ENCODE measurements at places on chromosomes 1 and 21.
A peak's percentile ranks its signal among the peaks of the same experiment; 100 is the strongest.

- no peak for DNase-seq
Measured at GRCh38 chr1:187691439-187691838, 862.7 kb downstream of the PLA2G4A start.

DNA sequence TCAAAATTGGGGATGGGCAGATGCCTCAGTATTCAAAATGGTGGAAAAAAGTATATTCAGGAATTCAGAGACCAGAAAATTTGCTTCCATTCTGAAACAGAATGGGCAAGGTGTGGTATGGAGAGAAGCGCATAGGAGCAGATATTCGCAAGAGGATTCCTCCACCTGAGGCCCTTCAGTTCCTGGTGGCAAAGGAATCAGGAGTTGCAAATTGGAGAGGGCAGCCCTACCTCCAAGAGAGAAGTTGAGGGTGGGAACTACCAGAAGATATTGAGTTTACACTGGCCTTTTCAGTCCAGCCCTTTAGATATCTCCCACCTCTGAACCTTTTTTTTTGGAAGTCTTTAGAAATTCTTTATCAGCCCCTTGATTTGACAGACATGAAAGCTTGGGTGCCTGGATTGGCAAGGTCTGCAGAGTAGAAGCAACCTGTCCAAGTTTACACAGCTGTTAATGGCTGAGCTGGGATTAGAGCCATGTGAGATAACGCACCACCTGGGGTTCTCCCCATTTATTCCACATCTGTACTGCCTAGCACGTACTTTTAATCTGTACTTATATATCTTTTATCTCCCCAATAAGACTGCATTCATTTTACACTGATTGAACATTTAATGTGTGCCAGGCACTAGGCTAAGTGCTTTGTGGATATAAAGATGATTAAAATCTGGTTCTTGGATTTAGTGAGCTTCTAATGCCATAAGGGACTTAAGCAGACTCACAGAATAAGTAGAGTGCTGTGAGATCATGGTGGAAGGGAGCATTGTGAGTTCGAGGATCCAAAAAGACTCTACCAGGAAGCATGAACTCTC is 99.5 kb downstream of the NGF start:
- no peak for DNase-seq

- peak; percentile 76 for DNase-seq
Measured at GRCh38 chr1:229514578-229515275, 6.6 kb upstream of the NUP133 start.

GRCh38 chr1:147218606-147219005 is 6.5 kb downstream of the FMO5 start:
- no peak for DNase-seq

DNA sequence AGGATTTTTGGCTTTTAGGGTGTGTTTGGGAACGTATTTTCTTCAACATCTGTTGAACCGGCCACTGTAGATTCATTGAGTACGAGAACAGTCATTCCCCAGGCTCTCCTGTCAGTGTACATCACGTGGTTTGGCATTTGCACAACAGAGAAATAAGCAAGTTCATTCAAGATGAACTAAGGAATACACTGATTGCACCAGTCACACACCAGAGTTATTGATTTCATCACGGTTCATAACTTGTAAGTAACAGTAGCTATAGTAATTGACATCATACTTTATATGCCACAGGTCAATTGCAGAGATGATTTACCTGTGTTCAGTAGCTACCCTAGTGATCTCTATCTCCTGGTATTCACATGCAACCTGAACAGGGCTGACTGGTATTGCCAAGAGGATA is 90.7 kb upstream of the ETS2 start:
- no peak for DNase-seq

DNA sequence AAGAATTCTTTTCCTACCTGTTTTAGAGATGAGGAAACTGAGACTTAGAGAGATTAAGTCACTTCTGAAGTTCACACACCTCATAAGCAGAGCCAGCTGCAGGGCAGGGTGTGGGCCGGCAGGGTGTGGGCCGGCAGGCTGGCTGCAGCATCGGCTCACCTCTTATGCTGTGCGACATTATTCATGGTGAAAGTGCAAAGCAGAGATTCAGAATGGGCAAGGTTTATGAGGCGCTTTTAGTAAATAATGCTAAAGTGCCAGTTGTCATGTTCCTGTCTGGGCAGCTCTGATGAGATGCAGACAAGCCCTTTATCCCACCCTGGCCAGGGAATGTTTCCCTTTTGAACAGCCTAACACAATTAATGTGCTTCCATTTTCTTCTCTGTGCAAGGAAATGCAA is 14.6 kb downstream of the MAB21L3 start:
- DNase-seq: no peak

DNA sequence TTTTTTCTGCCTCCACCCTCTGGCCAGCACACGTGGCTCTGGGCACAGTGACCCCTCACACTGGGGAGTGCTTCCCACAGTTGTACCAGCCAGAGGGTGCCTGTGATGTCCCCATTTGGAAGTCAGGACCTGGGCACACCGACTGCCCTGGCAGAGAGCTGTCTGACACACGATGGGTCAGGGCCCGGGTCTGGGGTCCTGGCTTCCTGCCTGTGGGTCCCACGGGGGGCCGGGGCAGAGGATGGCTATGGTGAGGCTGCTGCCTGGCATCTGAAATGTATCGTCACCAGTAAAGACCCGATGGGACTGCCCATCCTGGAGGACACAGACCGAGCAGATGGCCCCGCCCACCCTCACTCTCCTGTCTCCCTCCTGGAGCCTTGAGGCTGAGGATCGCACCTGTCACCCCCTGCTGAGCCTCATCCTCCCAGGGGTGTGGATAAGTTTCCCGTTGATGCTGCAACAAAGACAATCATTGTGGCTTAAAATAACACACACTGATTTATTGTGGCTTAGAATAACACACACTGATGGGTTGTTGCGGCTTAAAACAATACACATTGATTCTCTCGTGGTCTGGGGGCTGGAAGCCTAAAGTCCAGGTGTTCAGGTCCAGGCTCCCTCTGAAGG is 88.8 kb upstream of the TTC34 start:
- no peak for DNase-seq

DNA sequence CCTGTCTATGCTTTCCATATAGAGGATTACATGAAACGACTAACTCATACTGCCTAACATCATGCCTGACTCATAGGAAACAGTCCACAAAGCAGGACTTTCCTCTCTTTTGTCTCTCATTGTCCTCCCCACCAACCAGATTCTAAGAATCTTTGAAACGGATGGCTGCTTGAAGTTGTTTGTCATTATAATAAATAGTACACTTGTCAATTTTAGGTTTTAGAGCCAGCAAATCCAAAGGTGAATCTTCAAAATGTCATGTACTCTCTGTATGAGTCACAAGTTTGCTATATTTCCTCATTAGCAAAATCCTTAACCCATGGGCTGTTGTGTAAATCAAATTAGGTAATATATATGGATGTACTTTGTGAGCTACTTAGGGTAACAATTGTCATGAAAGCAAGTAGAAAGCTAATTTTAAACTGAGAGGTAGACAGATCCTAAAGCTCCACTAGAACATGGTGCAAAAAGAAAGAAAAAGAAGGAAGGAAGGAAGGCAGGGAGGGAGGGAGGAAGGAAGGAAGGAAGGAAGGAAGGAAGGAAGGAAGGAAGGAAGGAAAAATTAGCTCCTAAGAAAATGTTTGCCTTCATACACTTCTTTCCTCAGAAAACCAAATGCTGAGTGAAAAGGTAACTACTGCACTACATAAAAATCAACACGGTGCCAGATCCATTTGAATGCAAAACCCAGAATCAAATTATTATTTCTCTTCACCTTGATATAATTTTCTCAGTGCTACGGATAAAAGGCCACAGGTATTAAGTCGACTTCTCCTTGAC is 129.5 kb upstream of the PRMT6 start:
- DNase-seq: no peak

DNA sequence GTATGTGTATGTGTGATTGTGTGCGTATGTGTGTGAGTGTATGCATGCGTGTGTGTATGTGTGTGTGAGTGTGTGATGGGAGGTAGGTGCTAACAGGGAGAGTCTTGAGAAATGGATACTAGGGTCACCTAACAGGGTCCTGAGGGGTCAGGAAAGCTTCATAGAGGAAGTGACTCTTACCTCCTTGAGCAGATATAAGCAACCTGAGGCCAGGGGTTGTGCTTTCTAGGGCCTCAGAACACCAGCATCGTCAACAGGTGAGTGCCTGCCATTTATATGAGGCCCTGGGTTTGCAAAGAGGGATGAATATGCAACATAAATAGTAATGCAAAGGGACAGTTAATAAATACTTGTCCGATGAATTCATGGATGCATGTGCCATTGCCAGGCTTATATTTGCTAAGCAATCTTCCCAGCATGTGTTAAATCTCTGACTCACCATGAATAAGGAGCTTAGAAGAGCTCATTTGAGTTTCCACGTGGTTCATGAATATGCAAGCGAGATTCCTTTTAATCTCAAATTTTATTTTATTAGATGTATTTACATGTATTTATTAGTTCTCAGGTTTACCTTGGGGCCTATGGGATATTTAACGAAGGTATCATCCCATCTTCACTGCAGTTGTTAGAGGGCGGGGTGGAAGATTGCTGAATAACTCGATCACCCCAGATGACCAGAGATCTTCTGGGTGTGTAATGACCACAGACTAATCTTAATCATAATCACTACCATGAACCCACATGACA is 438.3 kb downstream of the CAMTA1 start:
- peak; percentile 38 for DNase-seq

DNA sequence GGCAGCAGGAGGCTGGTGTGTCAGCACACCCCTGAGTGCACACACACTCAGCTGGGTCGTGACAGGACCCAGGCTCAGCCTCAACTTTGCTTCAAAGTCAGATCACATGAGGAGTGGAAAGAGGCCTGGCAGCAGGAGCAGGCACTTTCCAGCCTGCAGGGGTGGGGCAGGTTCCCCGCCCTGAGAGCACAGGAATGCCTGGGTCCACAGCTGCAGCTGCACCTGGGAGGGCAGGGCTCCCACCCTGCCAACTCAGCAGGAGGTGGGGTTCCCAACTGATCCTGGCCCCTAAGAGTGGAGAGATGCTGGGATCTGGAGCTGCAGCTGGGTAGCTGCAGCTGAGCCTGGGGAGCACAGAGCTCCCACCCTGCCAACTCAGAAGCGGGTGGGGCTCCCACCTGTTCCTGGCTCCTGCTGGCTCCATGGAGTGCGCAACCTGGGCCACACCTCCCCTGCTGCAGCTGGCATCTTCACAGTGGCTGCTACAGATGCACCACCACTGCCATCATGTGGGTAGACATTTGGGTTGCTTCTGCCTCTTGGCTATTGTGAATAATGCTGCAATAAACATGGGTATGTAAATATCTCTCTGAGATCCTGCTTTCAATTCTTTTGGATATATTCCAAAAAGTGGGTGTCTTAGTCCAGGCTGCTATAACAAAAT is 415.4 kb downstream of the TTLL7 start:
- peak; percentile 71 for DNase-seq

DNA sequence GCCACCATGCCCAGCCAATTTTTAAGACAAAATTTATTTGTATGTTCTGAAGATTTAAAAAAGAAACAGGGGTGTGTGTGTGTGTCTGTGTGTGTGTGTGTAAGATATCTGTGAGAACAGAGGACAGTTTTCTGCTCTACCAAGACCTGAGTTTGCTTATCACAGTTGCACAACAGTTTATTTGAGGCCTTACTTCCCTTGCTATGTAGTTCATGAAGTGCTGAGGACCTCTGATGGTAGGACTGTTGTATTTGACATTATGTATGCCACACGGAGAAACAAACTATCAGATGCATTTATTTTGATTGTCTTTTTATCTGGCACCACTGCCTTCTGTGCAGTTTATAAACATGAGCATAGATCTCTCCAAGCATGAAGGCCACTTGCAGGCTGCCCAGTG is 355.2 kb downstream of the PBX1 start:
- no peak for DNase-seq

All from NCI-H510A treated with DMSO at 0.1 percent for 48 hours (cell line).